CD4-positive, alpha-beta T cell treated with Interleukin-15 for 1 hour (primary cell): ENCODE measurements at places on chromosomes 7 and 10.

DNA sequence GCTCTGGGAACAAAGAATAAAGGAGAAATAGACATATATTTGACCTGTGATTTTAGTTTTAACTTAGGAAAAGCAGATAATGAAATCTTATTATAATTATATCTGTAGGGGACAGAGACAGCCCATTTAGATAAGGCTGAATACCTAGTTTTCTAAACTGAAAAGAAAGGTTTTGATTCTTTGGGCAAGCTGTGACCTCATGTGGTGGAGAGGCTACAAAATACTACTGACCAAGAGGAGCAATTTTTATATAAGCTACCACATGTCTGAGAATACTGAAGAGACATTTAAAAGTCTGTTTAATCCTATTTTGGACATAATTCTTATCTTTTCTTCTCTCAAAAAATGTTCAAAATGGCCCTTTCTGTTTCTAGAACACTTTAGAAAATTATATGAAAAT is 271.0 kb downstream of the MTERF1 start:
- no peak for DNase-seq

- no peak for DNase-seq
Measured at GRCh38 chr7:150345012-150345411, 3.6 kb upstream of the RARRES2 start.

DNA sequence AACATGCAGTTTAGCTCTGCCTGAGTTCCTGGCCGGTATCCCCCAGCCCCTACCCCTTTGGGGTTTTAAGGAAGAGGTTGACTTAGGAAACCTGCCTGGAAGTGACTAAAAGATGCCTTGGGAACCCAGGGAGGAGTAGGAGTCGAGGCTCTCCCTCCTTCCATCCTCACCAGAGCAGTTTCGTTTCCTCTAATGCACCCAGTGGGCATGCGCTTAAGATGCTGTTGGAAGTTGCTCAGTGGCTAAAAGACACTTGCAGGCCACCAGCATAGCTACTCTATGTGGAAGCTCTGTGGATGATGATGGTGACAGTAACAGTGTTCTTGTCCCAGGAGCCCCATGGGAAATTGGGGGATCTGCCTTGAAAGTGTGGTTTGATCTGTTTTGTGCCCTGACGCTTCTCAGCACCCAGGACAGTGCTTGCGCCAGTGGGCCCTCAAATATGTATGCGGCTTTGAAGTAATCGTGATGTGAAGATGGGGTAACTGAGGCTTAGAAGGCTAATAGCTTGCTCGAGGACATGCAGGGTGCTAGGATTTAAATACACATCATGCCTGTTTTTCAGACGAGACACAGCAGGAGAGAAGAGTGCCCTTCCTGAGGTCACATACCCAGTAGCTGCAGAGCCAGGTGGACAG is 32.0 kb downstream of the TBATA start:
- DNase-seq = no peak

GRCh38 chr10:73953665-73954064 is 42.7 kb downstream of the PLAU start:
- DNase-seq = no peak

DNA sequence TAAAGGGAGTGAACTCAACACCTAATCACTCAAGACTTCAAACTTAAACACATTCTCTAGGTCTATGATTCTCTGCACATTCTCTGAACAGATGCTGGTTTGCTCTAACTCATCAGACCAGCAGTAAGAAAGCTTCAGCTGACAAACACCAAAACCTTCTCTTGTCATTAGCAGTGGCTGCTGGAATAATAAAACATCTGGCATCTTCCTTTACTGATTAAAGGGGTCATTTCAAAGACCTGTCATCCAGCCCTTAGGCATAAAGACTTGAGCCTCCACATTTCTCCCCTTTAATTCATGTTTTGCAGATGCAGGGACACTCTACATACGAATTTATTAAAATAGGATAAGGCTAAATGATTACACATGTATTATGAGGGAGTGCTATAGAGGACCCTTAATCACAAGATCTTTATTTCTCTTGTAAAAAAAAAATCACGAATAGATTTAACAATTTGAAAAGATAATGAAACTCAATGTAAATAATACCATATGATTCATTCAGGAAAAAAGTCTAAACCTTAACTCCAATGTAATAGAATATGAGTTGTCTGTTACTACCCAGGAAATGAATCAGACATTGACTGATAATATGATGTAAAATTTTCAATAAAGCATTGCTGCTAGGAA is 152.4 kb upstream of the GNAI1 start:
- no peak for DNase-seq

DNA sequence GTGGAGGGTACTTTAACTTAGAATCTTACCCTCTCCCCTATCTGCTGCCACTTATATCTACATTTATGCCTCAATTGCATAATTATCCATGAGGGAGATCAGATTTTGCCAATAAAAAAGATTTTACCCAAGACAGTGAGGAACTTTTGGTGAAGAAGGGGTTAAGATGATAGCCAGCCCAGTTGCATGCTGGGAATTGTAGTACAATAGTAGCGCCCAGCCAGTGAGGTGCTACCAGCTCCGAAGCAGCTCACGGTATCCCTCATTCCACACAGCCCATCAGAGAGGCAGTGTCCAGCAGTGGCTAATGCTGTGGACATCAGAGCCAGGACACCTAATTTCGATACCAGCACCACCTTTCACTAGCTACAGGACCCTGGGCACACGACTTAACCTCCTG is 5.9 kb upstream of the LGI1 start:
- DNase-seq = no peak

DNA sequence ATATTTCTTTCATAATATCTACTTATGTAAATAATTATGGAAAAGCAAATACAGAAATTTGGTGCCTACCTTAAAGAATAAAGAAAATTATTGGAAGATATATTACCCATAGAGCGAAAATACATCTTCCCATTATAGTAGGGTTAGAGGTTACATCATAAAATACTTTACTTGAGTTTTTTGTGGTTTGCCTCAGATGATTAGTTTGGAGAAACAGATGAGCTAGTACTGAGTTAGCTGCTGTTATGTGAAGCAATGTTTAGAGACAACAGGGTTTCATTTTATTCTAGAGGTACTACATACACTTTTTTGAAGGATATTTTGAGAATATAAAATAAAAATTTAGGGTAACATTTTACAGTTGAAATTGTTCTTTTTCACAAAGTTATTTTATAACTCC is 2.9 kb upstream of the MLLT10 start:
- DNase-seq = no peak

GRCh38 chr10:81564143-81564542 is 310.9 kb upstream of the NRG3 start:
- no peak for DNase-seq

DNA sequence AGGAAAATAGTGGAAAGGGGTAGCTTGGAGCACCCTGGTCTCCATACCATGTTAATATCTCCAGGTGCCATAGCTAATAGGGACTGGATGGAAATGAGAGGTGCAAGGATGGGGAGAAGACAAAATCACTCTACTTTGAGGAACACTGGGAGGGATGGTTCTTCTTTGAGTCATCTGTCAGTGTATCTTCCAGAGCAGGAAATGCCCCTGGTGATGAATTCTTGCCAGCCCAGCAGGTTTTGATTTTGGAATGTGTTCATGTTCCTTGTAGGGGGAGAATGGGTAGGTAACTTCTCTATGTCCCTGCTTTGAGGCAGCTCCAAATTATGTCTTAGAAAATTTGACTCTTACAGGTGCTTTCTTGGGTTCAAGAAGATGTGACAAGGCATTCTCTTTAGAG is 177.0 kb upstream of the GLI3 start:
- DNase-seq = no peak

GRCh38 chr10:96345222-96345621 is 13.6 kb downstream of the OPALIN start:
- DNase-seq = no peak

DNA sequence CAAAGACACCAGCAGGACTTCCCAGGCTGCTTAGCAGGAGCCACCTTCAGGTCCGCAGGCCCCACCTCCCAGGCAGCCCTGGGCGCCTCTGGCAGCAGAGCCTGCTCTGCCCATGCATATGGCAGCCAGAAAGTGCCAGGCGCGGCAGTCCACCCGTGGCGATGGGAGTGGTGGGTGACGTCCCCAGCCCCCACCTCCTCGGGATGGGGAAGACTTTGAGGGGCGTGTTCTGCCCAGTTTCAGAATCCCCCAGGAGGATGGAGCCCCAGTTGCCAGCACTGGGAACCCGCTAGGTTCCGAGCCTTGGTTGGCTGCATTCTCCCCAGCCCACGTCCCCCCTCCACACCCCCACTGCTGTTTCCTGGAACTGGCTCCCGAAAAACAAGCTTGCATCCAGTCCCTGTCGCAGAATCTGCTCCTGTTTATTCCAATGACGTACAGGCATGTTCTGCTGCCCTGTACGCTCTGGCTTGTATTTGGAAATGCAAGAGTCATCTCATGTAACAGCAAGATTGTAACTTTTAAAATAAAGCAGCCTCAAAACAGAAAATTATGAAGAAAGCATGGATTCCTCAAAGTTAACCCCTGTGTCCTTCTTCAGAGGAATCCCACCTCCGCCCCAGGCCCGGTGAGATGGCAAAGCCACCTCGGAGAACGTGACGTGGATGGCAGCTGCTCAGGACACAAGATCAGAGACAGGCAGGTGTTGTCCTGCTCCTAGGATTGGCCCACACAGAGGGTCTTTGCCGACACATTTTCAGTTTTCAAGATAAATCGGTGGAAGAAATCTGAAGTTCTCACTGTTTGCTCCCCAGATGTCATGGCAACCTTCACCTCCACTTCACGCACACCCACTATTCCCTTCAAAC is 87.8 kb upstream of the PPP2R2D start:
- DNase-seq = no peak

DNA sequence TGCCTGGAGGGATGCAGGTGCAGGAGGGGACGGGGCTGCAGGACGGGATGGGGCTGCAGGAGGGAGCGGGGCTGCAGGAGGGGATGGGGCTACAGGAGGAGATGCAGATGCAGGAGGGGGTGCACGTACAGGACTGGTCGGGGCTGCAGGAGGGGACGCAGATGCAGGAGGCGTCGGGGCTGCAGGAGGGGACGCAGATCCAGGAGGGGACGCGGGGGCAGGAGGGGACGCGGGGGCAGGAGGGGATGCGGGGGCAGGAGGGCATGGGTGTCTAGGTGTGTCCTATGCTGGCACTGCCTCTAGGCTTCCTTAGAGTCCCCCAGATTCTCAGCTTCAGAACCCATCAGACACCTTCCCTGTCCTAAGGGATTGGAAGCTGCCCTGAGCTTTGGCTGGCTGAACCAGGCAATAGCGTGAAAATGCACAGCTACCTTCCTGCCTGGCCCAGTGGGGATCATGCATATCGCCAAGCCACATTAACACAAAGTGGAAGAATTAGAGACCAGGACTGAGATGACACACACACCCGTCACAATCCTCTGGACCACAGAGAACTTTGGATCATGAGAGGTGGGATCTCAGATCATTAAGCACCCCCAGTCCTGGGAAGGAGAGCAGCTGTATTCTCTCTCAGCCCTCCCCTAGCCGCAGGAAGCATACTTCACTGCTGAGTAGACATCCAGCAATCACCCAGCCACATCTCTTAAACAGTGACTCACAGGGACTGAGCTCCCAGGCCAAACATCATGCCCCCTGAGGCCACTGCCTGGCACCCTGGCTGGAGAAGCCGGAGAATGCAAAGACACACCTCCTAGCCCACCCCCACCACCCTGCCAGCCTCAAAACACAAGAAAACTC is 67.3 kb downstream of the VWA2 start:
- no peak for DNase-seq

DNA sequence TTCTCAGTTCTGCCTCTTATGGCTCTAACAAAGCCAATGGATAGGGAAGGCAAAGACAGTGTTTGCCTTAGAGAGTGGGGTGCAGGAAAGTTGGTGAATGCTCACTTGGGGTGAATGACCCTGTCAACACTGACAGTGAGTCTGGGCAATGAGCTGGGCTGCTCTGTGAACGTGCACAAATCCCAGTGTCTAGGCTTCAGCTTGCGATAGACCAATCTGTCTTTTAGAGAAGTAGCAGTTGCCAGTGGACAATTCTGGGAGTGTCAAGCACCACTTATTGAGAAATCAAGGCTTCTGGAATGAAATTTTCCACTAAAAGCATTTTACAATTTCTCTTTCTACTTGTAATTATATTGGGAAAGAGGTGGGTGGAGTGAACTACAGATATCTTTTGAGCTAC is 141.4 kb downstream of the HERPUD2 start:
- no peak for DNase-seq

DNA sequence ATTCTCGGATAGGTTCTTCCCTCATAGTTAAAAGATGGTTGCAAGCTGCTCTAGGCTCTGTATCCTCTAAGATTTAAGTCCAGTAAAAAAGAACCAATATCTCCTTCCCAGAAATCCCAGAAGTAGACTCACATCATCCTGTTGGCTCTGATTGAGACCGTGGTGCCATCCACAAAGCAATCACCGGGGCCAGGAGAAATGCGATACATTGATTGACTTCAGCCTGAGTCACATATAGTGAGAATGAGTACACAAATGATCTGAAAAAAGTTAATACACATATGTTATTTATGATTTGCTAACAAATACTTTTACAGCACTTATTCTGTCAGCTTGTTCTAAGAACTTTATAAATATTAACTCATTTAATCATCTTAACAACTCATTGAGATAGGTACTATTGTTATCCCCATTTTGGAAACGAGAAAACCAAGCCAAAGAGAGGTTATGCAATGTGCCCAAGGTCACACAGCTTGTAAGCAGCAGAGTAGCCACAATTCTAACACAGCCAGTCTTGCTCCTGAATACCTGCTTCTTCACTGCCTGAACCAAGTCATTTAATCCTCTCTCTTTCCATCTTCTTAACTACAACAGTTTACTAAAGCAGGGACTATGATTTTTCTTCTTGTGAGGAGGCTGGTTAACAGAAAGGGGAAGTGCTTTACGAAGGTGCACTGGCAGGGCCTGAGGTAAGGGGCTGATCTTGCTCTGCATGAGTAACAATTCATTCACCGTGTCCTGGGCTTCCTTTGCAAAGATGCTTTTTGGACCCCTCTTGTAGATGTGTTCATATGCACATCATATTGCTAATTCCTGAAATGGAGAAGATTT is 177.0 kb downstream of the REEP3 start:
- no peak for DNase-seq

DNA sequence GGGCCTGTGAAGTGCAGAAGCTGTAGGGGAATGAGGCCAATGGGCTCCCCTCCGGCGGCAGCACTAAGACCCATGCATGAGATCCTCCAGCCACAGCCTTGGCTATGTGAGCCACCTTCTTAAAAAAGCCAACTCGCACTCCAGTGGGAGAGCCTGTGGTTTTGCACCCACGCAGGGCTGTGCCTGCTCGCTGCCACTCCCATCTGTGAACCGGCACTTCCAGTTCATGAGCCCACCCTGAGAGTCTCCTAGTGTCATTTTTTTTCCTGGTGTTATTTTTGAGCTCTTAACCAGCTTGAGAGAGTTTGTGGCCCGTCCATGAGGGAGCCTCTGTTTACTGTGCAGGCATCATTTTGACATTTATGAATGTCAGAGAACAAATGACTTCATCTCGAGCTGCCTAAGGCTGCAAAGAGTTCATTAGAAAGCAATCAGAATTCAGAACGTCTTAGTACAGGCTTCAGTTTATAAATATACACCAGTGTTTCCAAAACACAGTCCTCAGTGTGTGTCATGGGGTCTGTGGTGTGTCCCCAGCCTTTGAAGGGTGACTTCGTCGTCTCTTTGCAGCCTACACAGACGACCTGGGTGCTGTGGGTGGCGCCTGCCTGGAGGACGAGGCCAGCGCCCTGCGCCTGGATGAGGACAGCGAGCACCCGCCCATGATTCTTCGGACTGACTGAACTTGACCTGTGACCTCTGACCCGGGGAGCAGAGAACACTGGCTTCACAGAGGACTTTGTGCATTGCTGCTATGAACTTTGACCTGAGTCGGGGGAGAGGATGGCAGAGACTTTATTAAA is 40.4 kb downstream of the WIPI2 start:
- DNase-seq = no peak
